ENCODE measurements at places on chromosomes 7 and 10. TPM values are rescaled to one million over a fixed set of nuclear protein-coding genes. Genes with fewer than 3 reads are reported as not detected.

The CALCR gene
- 11.1 TPM for polyA plus RNA-seq

The PPA1 gene
- polyA plus RNA-seq = 76.3 TPM

The AMPH gene
- polyA plus RNA-seq = 7.0 TPM

The LDB1 gene
- polyA plus RNA-seq = 83.9 TPM

The CUL2 gene
- 42.5 TPM for polyA plus RNA-seq

The CDH23 gene
- polyA plus RNA-seq = 4.1 TPM

DNA sequence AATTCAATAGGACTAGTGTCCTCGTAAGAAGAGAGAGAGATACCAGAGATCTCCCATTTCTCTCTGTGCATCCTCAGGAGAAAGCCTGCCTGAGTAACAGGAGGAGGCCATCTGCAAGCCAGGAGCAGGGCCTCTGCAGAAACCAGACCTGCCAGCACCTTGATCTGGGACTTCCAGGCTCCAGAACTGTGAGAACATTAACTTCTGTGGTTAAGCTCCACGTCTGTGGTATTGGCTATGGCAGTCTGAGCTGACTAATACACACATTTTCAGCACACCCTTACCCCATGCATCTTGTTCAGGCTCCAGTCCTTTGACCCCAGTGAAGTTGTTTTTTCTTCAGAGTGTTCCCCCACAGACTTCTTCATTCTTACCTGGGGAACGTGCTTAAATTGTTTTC is 3.1 kb upstream of the CRTAC1 start:
- no peak for DNase-seq

DNA sequence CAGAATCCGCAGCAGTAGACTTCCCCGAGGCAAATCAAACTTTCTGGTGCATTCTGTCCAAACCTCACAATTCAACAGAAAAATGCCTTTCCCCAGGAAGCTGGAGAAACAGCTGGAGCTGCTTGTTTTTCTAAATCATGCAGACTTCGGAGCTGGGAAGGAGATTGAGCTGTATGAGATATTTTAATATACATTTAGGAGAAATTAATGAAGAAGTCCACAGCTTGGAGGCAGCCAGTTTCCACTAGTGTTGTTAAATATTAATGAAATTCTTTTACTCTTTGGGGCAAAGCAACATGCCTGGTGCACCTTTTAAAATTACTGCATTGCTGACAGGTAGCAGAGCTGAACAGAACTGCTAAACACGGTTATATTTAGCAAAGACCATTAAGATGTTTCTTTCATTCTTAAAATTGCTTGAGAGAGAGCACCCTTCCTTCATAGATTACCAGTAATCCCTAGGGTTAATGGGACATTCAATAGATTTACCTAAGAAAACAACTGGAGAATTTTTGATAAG is 566.4 kb downstream of the SORCS3 start:
- no peak for DNase-seq

DNA sequence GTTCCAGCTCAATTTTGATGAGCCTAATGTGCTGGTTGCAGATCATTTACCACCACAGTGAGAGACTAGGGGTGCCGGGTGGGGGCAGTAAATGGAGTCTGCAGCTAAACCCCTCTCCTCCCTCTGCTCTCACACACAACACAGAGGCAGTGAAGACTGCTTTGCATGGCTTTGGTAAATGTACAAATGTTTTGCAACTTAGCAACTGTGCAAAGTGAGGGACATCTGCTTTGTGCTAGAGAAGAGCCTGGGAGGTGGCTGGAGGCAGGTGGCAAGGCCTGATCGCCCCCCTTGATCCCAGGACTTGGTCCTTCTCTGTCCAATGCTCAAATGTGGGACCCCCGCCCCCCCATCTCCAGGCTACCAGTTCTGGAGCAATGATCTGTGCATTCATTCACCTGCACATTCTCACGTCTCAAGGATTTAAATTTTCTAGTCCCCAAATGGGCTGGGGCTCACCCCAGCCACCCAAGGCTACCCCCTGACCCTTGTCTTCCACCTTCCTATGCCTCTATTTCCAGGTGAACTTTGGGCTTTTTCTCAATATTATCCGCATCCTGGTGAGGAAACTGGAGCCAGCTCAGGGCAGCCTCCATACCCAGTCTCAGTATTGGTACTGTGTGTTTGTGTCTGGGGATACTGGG is 11.6 kb downstream of the GHRHR start:
- DNase-seq = no peak

GRCh38 chr7:25832456-25832855 is 319.5 kb upstream of the NFE2L3 start:
- DNase-seq = no peak

GRCh38 chr10:3323865-3324498 is 151.4 kb upstream of the PITRM1 start:
- DNase-seq = no peak

DNA sequence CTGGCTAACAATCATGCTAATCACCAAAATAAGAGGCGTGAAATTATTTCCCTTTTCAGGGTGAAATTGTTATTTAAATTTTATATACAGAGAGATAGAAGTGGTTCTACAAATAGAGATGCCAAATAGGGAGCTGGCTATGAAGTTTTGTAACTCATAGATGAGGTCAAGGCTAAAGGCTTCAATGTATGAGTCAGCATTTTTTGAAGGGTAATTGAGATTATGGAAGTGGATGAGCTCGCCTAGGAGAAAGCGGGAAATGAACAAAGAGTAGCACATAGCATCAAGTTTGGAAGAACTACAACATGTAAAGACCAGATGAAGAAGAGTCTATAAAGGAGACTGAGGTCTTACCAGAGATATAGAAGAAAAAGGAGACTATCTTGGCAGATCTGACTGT is 838.1 kb downstream of the DNAJB9 start:
- no peak for DNase-seq

GRCh38 chr10:101481256-101481655 is 106.8 kb downstream of the POLL start:
- no peak for DNase-seq
